Mesothelial cell of epicardium (in vitro differentiated cells): ENCODE measurements at places on chromosomes 6 and 20.

DNA sequence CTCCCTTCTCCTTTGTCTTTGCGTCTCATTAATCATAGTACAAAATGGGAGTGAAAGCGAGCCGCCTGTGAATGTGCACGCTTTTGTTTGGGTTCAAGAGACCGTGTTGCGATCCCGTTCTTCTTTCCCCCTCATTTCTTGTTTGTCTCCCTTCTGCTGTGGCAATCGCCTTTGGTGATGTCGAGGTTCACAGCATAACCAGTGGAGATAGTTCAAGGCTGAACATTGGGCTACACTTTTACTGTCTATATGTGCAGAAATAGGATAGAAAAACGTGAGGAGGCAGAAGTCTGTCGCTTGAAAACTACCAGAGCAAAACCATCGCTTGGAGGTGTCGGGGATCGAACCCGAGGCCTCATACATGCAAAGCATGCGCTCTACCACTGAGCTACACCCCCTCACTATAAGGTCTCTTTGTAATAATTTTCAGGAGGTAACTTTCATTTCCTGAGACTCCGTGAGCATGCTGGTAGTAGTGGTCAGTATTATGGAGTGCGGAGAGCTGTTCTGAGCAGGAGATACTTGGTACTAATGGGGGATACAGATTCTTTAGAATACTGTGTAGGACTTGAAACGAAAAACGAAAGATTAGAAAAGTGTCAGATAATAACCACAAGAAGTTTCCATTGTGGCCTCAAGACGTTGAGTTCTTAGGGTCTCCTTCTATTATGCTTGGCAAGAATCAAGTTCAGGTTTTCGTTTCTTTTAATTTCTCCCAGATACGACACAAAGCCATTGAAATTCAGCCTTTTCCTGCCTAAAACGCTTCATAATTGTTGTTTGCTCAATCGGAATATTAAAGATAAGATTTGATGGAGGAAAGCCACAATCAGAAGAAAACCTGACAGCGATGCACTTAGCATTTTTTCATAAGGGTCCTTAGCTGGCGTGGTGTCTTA lies 106.6 kb downstream of the TRIM27 start:
- H3K27me3 ChIP-seq: peaks cover 96% of the 10 kb centered on the region
- peaks cover 2% of the 10 kb centered on the region for H3K36me3 ChIP-seq
- peaks cover 8% of the 10 kb centered on the region for H3K4me1 ChIP-seq
- no peak for DNase-seq
- H3K27ac ChIP-seq: no peak overlapping the region

GRCh38 chr20:39107741-39108140 lies 145.6 kb downstream of the DHX35 start:
- H3K4me1 ChIP-seq: peaks cover 8% of the 10 kb centered on the region
- no peak overlapping the region for H3K4me3 ChIP-seq
- H3K36me3 ChIP-seq: no peaks in the 10 kb centered on the region
- H3K27ac ChIP-seq: no peak overlapping the region
- peaks cover 54% of the 10 kb centered on the region for H3K27me3 ChIP-seq
- DNase-seq: no peak

- H3K27ac ChIP-seq: peak overlapping the region; percentile 79
- no peak for DNase-seq
- H3K4me3 ChIP-seq: no peak overlapping the region
- peaks cover 64% of the 10 kb centered on the region for H3K4me1 ChIP-seq
- peaks cover 36% of the 10 kb centered on the region for H3K36me3 ChIP-seq
Observed at GRCh38 chr6:110315207-110315868, 42.8 kb downstream of the METTL24 start.

DNA sequence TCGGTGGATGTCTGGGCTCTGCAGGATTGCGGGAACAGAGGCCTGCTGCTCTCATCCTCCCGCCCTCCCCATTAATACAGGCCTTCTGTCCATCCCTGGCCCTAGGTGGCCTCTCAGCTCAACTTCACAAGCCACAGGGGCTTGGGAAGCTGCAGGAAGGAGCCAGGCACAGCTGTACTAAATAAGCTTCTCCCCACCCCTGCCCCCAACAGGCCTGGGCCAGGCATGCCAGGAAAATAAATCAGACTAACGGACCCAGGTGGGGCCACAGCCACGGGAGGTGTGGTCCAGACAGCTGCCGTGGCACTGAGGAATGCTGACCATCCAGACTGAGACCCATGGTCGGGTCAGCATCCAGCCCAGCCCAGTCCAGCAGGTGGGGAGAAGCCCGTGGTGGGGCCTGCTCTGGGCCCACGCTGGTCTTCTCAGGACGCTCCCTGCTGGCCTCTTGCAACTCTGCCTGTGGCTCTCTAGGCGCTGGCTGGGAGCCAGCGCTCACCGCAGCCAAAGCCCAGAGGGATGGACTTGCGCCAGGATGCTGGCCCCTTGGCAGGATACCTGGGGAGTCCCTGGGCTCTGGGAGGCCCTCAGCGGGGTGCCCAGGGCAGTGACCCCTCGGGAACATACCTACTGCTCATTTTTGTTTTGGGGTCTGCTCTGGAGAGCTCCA lies 8.6 kb upstream of the YTHDF1 start:
- H3K27ac ChIP-seq: no peak overlapping the region
- H3K4me1 ChIP-seq: peaks cover 15% of the 10 kb centered on the region
- H3K27me3 ChIP-seq: peaks cover 26% of the 10 kb centered on the region
- peak; percentile 56 for DNase-seq
- H3K4me3 ChIP-seq: no peak overlapping the region
- no peaks in the 10 kb centered on the region for H3K36me3 ChIP-seq

- no peaks in the 10 kb centered on the region for H3K4me1 ChIP-seq
- no peak overlapping the region for H3K27ac ChIP-seq
- peaks cover 7% of the 10 kb centered on the region for H3K27me3 ChIP-seq
- H3K4me3 ChIP-seq: peak overlapping the region; percentile 37
- peaks cover 11% of the 10 kb centered on the region for H3K36me3 ChIP-seq
Observed at GRCh38 chr20:63738687-63739129, 868 bp upstream of the SLC2A4RG start.

GRCh38 chr6:134835993-134836392 lies 113.9 kb downstream of the ALDH8A1 start:
- H3K27ac ChIP-seq: no peak overlapping the region
- H3K4me3 ChIP-seq: no peak overlapping the region
- no peaks in the 10 kb centered on the region for H3K36me3 ChIP-seq
- H3K4me1 ChIP-seq: peaks cover 19% of the 10 kb centered on the region

DNA sequence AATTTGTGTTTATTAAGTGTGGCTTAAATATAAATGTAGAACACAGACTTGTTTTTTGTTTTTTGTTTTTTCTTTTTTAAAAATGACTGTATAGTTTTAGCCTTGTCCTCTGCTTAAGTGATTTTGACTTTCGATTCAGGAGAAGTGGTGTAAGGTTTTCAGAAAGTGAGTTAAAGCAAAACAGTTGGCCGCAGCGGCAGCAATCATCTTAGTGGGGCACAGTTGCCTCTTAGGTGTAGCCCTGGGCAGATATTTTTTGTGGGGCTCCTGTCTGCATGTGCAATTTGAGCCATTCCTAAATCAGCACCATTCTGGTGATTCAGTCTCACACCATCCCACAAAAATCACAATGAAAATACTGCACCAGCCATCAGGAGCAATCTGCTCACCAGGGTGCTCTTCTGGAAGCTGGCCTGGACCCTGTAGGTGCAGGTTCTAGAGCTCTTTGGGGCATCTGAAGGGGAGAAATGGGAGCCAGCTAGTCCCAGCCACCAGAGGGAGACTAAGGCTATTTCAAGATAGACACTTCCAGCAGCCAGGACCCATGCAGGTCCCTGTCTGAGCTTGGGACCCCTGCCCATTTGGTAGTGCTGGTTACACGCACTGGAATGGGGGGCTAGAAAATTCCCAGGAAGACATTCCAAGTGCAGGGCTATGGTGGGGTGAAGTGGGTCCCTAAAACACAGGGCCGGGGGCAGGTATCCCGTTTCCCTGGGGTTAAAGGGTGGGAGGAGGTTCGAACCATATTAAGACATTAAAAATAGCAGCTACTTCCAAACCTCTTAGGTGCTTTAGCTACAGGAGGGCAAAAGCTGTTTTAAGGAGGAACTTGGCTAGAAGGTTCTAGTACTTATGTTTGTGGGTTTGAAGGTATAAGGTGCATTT lies 156.6 kb downstream of the NFATC2 start:
- no peaks in the 10 kb centered on the region for H3K27me3 ChIP-seq
- H3K27ac ChIP-seq: no peak overlapping the region
- H3K36me3 ChIP-seq: no peaks in the 10 kb centered on the region
- H3K4me3 ChIP-seq: no peak overlapping the region

- H3K4me1 ChIP-seq: no peaks in the 10 kb centered on the region
- H3K27me3 ChIP-seq: no peaks in the 10 kb centered on the region
Observed at GRCh38 chr6:107179004-107179403, 63.7 kb upstream of the BEND3 start.

GRCh38 chr20:10557685-10558084 lies 116.1 kb downstream of the JAG1 start:
- no peaks in the 10 kb centered on the region for H3K27me3 ChIP-seq
- H3K4me1 ChIP-seq: peaks cover 49% of the 10 kb centered on the region
- H3K36me3 ChIP-seq: peaks cover 5% of the 10 kb centered on the region
- no peak overlapping the region for H3K4me3 ChIP-seq

DNA sequence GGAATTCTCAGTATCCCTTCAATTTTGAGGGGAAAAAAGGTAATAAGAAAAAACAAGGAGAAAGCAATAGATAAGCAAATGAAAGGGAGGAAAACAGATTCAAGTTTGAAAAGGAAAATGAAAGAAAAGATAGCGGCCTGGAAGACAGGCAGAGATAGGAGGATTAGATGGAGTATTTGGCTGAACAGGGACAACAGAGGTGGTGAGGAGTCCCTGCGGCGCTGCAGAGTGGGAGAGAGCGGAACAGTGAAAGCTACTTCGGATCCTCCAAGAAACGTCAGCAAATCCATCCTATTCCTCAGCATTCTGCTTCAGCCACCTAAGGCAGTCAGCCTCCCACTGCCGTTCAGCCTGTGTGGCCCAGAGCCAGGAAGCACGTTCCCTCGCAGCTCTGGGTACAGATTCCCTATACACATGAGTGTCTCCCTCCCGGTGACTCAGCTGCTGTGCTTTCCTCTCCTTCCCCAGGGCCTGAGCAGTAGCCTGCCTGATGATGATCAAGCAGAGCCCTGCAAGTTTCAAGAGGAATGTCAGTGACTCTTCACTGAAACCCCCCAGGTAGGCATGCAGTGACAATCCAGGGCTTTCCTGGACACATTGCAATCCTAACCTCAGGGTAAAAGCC lies 43.4 kb upstream of the CDYL start:
- H3K4me1 ChIP-seq: peaks cover 19% of the 10 kb centered on the region
- no peaks in the 10 kb centered on the region for H3K36me3 ChIP-seq
- no peaks in the 10 kb centered on the region for H3K27me3 ChIP-seq
- peak overlapping the region; percentile 48 for H3K4me3 ChIP-seq
- DNase-seq: peak; percentile 66

DNA sequence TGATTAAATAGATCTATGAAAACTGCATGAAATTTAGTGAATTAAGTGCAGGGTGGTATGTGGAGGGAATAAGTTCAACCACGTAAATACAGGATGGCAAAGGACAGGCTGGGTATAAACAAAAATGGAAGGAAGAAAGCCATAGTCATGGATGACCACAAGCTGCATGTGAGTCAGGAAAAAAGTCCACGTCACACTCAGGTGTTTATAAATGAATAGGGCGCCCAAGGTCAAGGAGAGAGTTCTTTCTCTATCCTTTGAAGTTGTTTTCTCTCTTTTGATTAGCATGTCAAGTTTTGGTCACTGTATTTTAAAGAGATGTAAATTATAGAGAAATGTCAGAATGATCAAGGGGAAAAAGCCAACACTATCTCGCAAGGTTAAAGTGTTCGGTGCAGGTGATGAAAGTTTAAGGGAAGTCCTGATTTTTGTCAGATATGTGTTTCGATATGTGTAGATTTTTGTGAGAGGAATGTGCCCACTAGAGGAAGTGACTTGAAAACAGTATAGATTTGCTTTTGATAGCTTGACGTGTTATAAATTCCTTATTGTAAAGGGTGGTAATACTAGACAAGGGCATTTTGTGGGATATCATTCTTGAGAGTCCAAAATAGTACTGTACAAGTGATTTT lies 58.7 kb downstream of the MAP3K4 start:
- no peaks in the 10 kb centered on the region for H3K27me3 ChIP-seq
- peaks cover 10% of the 10 kb centered on the region for H3K36me3 ChIP-seq
- H3K4me1 ChIP-seq: no peaks in the 10 kb centered on the region
- H3K4me3 ChIP-seq: no peak overlapping the region
- no peak overlapping the region for H3K27ac ChIP-seq
- no peak for DNase-seq

DNA sequence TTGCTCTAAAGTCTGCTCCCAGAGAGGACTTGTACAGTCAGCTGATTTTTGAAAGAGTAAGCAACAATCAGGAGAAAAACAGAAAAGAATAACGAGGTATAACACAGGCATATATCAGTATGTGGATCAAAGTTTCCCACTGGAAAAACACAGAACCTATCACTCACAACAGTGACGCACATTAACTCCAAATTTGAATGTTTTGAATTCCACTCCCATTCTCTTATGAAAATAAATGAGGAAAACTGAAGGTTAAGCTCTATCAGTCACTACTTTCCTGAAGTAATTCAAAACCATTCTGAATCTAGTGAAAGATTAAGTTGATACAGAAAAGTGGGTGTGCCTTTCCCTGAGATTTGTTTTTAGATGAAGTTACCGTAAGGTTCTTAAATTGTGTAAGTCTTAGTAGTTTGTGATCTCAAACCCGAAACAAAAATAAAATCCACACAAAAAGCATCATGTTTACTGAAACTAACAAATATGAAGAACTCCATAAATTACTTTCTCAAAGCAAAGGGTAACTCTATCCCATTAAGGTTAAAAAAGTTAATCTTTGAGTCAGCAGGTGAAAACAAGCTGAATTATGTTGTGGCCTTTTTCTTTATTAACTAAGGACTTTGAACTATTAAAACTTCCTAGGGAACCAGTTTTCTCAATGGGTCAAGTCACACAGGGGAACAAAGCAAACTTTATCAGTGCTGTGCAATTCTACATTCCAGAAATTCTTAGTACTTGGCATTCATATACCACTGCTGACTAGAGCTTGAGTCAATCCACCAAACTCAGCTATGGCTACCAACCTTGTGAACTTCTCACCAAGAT lies 115.7 kb downstream of the OGFRL1 start:
- peaks cover 78% of the 10 kb centered on the region for H3K4me1 ChIP-seq
- DNase-seq: no peak
- peak overlapping the region; percentile 96 for H3K27ac ChIP-seq
- H3K27me3 ChIP-seq: no peaks in the 10 kb centered on the region
- H3K4me3 ChIP-seq: peak overlapping the region; percentile 60

GRCh38 chr6:208364-208763 lies 83.9 kb upstream of the DUSP22 start:
- DNase-seq: no peak
- no peaks in the 10 kb centered on the region for H3K4me1 ChIP-seq
- no peaks in the 10 kb centered on the region for H3K36me3 ChIP-seq
- no peak overlapping the region for H3K27ac ChIP-seq
- H3K27me3 ChIP-seq: peaks cover 63% of the 10 kb centered on the region

- DNase-seq: no peak
- no peaks in the 10 kb centered on the region for H3K27me3 ChIP-seq
- peaks cover 17% of the 10 kb centered on the region for H3K4me1 ChIP-seq
- no peak overlapping the region for H3K4me3 ChIP-seq
- no peak overlapping the region for H3K27ac ChIP-seq
Observed at GRCh38 chr20:38217791-38218565, 42.6 kb downstream of the KIAA1755 start.

GRCh38 chr6:150537491-150537890 lies 62.2 kb upstream of the PLEKHG1 start:
- no peak overlapping the region for H3K27ac ChIP-seq
- H3K27me3 ChIP-seq: no peaks in the 10 kb centered on the region
- DNase-seq: no peak
- H3K4me3 ChIP-seq: no peak overlapping the region

GRCh38 chr6:164185471-164185871 lies 771.0 kb downstream of the QKI start:
- no peaks in the 10 kb centered on the region for H3K27me3 ChIP-seq
- H3K36me3 ChIP-seq: no peaks in the 10 kb centered on the region
- H3K4me3 ChIP-seq: no peak overlapping the region
- no peak for DNase-seq
- H3K27ac ChIP-seq: no peak overlapping the region
